ENCODE measurements at places on chromosomes 5 and 9.
A peak's percentile ranks its signal among the peaks of the same experiment; 100 is the strongest.

DNA sequence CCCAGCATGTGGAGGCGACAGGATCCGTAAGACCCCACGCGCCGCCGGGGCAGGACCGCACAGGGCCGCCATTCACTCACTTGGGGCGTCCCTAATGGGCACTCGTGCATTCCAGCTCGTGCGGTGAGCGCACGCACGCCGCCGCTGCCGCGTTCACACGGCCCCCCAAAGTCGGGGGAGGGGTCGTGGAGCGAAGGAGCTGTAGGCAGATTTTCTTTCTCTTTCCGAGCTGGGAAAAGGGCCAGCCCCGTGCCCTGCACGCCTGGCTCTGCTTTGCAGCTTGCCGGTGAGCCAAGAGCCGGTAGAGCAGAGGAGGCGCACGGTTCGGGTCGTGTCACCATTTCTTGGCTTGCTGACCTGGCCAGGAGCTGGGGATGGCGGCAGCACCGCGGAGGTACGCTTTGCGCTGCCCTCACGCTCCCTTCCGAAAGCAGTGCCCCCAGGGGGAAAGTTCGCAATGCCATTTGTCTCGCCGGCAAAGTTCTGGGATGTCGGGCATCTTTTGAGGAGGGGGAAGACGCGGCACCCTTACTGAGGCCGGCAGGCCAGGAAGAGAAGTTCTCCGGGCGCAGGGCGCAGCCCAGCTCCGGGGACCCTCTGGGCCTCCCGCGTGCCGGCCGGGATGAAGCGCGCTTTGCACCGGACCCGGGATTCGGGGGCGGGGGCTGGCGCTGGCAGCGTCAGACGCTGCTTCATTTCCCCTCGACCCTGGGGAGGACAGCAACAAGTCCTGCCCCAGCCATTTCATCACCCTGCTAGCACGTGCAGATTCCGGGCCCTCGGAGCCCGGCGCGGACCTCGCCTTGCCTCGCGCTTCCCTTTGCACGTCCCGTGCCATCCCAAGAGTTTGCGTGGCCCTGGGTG lies 898 bp downstream of the STC2 start:
- no peak for DNase-seq

- no peak for DNase-seq
These were observed 349.2 kb upstream of the KLF4 start for GRCh38 chr9:107838766-107839165.

- DNase-seq: peak; percentile 79
These were observed at the start of gene PCDH1 for GRCh38 chr5:141878186-141878710. Gene PCDH1 (minus strand): TSS chr5:141878410. CDS start chr5:141878262, 148 bp downstream.

DNA sequence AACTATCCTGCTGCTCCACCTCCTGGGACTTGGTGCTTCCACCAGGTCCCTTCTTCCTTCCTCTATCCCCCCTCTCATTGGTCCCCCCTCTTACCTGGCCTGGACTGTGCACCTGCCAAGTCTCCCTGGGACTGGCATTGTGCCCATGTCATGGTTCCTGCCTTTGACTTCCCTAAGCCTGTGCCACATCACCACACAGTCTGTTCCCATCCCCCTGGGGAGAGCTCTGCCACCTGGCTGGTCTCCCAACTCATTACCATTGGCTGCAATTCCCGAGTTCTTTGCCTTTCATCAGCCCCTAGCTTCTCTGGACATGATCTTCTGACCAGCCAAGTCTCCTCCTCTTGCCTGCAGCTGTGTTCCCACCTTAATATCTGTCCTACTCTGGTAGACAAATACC lies 180.3 kb downstream of the SREK1 start:
- DNase-seq: no peak

- DNase-seq: no peak
These were observed 365.4 kb downstream of the ARL15 start for GRCh38 chr5:53944981-53945380.

DNA sequence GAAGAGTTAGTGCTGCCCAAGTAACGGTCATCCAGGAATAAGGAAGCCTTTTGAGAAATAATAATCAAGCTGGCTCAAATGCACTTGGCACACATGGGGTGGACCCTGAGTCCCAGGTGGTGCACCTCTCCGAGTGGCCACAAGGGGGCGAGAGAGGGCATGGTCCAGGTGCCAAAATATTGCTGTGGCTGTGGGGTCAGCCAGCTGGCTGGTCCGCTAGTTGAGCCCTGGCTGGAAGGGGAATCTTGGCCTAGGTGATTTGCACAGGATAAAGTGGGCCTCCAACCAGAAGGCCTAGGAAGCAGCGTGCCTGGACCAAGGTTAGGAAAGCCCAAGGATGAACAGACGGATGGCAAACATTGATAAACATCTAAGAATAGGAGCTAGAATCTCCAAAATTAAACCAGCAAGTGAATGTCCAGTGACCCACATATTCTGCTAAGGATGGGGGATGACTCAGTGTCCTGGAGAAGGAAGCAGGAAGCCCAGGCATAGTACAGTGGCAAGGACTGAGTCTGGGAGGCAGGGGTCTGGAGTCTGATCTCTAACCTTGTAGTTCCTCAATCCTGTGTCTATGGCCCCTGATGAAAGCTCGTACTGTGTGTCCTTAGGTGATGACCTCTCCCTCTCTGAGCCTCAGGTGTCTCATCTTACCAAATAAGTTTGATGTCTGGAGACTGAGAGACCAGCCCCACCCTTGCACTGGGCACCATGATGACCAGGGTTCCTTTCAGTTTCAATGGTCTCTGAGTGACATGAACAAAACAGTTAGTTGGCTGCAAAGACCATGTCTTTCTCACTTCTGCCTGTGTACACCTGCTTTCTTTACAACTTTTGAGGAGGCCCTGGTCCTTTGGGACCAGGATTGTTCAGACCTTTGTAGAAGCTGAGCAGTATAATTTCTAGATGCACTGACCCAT lies 19.2 kb upstream of the SHB start:
- DNase-seq: peak; percentile 51
